NCI-H1417 treated with DMSO at 0.1 percent for 48 hours (cell line): ENCODE measurements at places on chromosomes 4 and X.

- DNase-seq: no peak
Observed at GRCh38 chrX:105098812-105099211, 121.7 kb downstream of the TEX13A start.

- DNase-seq: no peak
Observed at GRCh38 chr4:81482326-81482725, 10.6 kb upstream of the RASGEF1B start.

DNA sequence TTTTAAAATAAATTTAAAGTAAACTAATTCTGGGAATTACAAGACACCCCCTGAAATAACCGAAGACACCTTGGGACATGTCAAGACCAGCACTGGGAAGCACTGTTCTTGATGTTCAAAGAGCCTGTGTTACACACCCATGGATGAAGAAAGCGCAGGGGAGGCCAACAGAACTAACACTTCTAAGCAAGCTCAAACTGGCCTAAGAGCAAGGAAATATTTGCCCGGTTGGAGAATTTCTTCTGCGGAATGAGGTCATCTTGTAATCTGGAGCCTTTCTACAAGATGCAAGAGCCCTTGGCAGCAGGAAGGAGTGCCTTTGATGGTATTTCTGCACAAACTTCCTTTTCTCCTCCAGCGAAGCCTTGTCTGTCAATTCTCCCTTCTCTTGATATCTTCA, 9.3 kb upstream of the EFHC2 start:
- no peak for DNase-seq

- DNase-seq: no peak
Observed at GRCh38 chr4:183478123-183478522, 26.7 kb upstream of the ING2 start.

GRCh38 chr4:156472624-156473023, 499.0 kb downstream of the PDGFC start:
- no peak for DNase-seq

DNA sequence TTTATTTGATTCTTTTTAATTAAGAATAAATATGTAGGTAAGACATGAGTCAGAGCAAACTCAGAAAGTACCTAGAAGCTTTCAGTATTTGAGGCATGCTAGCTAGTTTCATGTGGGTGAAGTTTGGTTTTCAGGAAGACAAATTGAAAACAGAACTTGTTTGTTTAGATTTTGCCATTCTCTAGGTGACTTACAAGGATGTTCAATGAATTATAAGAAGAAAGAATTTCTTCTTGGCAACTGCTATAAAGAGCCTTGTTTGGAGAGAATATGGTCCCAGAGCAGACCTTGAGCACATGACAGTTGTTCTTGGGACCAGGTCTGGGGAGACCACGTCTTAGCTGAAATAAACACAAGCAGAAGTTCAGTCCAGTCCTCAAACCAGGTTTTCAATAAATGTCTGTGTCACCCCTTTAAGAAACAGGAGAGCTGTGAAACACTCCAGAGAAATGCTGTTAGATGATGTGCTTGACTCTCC, 38.0 kb upstream of the IL21 start:
- no peak for DNase-seq
